ENCODE measurements at places on chromosomes 5 and 9.

- no peak for DNase-seq
These were observed 78.7 kb upstream of the UNC5A start for GRCh38 chr5:176731506-176732160.

DNA sequence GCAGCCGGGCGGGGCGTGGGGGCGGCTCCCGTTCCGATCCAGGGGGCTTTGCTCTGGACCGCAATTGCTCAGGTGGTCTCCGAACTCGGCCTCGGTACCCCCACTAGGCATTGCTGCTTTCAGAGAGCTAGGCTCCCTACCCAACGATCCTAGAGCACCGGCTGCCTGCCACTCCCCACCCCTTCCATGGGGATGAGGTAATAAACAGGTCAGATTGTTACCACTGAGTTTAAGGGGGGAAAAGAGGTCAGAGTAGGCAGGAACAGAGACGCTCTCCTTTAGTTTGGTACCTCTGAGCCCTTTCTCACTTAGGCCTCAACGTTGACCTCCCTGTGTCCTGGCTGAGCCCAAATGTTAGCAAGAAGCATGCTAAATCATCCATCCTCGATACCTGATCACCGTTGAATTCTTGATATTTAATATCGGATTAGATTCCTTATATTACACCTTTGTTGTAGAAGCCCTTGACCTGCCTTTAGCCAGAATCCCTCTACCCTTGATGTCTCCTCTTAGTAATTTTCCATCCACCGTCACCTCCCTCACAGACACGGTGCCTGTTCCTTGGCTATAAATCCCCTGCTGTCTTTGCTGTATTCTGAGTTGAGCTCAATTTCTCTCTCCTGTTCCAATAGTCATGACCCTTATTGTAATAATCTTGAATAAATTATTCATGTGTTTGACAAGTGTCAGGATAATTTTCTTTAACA is 588 bp upstream of the PLPP1 start:
- no peak for DNase-seq

GRCh38 chr5:123753937-123754891 is 242.2 kb downstream of the CSNK1G3 start:
- no peak for DNase-seq

- no peak for DNase-seq
These were observed 28.4 kb downstream of the GLRX start for GRCh38 chr5:95794070-95794516.

DNA sequence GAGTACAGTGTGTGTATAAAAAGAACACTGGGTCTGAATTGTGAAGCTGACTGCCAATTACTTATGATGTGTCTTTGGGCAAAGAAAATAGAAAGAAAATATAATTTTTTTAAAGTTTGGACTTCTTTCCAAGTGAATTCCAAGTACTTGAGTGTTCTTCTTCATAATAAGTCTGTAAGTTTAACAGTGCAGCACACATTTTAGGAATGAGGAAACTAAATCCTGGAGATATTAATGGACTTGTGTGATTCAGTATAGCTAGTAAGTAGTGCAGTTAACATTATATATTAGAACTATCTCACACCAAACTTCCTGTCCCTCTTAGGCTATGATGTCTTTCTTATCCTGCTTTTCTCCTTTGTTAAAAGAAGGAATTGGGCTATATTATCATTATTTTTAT is 1953.8 kb downstream of the MAT2B start:
- DNase-seq = no peak

DNA sequence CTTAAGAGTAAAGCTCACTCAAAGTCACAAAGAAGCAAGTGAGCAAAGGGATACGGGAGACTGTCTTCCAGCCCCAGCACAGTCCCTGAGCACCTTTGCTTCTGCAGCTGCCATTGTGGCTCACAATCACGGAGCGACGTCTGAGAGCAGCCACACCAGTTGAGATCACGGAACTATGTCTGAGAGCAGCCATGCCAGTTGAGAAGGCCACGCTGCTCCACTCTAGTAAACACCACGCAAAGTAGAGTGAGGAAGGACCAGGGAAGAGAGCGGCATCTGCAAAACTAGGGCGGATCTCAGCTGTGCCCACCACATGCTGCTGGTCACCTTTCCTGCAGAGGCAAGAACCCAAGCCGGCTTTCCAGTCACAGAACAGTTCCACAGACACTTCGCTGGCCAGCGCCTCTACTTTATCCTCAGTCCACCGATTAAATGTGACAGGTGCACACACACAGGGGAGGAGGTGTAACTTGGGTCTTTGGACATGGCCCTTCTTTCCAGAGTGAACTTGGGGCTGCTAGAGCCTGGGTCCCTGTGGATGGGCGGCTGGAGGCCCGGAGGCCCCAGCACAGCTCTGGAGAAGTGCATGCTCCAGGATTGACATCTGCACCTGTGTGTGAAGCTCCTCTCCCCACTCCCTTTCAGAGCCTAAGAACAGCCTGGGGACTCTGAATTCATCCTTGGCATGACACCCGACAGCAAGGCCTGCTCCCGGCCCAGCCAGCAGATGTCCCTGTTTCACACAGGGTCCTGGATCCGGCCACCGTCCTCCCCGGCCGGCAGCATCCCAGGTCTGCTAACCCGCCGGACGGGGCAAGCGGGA is 324.9 kb upstream of the IRX4 start:
- DNase-seq = no peak

- no peak for DNase-seq
These were observed 28.4 kb upstream of the KCNIP1 start for GRCh38 chr5:170475294-170476000.

DNA sequence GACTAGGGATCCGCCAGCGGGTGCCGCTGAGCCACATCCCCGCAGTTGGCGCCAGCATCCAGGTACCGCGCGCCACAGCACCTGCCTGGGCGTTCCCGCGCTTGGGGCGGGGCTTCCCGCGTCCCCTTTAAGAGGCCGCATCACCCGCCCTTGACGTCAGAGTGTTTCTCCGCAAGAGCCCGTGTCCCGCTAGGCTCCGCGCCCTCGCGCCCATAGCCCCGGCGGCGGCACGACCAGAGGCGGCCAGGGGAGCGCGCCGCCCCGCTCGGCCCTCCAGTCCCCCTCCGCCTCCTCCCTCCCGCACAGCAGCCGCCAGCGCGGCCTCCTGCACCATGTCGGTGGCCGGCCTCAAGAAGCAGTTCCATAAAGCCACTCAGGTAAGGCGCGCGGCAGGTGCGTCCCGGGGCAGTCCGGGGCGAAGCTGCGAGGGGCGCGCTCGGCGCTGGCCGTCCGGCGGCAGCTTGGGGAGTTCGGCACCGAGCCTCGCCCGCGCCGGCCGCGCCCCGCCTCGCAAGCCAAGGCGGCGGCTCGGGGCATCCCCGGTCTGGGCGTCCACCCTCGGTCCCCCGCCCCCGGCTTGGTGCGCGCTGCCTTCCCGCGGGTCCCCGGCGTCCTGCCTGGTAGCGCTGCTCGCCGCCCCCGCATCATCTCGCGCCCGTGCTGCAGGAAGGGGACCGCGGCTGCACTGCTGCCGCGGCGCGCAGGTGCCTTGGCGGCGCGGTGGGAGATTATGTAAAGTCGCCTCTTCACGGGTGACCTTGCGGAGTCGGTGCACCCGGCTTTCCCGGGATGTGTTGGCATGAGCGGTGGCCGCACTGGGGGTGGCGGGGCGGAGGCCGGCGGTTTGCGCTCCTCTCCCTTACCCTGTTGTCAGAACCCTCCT is at the start of gene SH3GL2:
Gene SH3GL2 (plus strand): TSS at position 156 of the 883 bp plus-strand sequence.
- no peak for DNase-seq

GRCh38 chr9:136690104-136690805 is 3.0 kb upstream of the AGPAT2 start:
- no peak for DNase-seq

DNA sequence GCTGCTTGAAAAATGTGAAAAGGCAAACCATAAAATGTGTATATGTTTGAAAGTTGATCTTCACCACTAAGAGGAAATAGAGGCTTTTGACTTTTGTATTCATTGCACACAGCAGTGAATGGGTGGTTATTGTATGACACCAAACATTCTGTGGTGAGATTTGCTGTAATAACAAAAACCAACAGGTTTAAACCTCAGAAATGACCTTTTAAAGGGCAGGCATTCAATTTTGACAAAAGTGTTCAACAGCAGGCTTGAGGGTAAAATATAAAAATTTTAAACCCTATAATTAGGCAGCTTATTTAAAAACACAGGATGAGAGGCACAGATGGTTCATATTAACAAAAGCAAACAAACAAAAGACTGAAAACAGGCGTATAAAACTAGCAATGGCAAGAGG is 128.1 kb upstream of the NUDT12 start:
- DNase-seq = no peak

GRCh38 chr9:136608348-136609159 is 54.2 kb upstream of the EGFL7 start:
- no peak for DNase-seq

GRCh38 chr9:17936365-17936764 is 357.5 kb downstream of the SH3GL2 start:
- no peak for DNase-seq

DNA sequence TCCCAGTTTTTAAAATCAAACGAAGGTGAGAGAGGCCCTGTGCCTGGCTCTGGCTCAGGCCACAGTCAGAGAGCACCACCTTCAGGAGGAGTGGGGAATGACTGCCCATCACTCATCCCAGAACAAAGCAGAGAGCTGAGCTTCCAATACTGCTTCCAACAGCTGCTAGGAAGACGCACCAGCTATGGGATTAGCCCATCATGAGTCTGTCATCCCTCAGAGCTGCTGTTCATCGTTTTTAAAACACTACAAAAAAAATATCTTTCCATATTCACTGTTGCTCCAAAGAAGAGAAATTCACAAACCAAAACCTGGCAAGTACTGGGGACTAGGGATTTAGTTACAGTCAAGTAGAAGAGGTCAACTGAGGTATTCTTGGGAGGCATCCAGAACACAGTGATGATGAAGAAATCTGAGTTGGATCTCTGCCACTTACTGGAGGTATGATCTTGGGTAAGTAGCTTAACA is 102.4 kb downstream of the CDK5RAP2 start:
- DNase-seq = no peak

GRCh38 chr5:53211799-53212198 is 102.2 kb upstream of the MOCS2 start:
- no peak for DNase-seq

DNA sequence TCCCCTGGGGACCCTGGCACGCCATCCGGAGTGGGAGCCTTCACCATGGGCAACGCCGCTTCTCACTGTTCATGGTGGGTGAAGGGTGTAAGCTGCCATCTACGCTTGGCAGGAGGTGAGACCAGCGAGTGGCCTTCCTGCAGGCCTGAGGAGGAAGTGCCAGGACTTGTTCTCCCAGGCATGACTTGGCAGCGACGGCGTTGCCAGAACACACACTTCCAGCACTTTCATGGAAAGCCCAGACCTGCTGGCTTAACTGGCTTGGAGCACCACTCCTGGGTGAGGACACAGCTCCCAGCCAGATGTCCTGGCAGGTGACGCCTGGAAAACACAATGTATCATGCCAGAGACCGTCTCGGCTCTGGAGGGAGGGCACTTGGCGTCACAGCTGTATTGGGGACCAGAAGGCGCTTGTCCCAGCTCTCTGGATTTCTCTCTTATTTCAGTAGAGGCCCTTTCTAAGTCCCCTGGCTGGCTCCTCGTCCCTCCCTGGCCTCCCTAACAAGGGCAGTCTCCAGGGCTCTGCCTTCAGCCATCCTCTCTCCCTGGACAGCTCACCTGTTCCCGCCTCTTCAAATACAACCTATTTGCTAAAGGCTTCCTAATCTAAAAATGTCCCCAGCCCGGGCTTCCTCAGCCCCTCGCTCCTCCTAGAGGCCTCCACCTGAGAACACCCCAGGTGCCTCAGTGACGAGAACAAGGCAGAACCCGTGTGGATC is 188.3 kb downstream of the OLFM1 start:
- no peak for DNase-seq

- no peak for DNase-seq
These were observed 24.8 kb downstream of the SARDH start for GRCh38 chr9:133713150-133713959.

DNA sequence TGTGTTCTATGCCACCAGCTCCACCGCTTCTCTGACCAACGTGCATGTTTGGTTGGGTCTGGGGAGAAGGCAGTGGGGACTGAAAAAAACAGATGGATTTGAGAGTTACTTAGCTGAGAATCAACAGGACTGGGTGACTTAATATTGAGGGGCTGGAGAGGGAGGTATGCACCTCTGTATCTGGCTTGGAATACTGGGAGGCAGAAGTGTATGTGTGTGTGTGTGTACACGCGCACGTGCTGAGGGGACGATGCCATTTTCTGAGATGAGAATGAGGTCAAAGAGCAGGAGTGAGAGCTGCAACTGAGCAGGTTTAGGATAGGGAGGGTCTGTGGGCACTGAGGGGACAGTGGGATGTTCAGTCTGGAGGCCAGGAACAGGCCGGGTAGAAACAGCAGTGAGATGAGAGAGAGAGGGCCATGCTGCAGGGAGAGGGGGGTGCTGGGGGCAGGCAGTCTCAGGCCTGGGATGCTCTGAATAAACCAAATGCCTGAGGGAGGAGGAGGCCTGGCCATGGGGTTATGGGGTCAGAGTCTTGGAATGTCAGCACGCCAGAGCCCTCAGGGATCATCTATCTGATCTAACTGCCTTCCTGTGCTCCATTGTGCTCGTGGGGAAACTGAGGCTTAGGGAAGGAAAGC is 14.0 kb downstream of the PDGFRB start:
- no peak for DNase-seq

- DNase-seq = no peak
These were observed 286.1 kb downstream of the ANXA1 start for GRCh38 chr9:73437758-73438157.

DNA sequence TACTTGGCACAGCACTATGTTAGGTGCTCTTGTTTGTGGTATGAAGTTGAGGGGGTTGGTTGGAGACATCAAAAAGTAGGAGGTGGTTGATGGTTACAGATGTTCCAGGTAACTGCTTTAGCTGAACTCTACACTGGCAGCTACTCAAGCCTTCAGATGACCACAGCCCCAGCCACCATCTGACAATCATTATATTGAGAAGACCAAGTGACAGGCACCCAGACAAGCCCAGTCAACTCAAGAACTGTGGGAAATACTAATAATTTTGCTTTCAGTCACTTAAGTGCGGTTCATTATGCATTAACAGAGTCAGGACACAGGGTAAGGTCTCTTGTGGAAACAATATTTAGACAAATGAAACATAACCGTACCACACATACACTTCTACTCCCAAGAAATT is 38.9 kb upstream of the SLIT3 start:
- DNase-seq = no peak

DNA sequence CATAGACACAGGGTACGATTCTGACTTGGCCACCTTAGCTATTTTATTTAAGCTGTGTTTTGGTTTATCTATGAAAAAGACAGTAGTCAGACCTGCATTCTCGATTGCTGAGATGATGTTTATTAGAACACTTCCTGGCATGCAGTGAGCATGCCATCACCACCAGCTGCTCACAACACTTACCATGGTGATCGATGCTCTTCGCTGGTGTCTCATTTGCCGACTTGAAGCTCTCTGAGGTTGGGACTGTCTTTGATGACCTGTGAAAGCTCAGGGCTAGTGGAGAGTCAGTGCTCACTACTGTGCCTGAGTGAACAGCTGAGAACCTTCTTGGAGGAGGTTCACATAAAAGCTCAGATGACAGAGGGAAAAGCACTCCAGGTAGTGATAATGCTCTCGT is 4.4 kb upstream of the C9orf153 start:
- DNase-seq = no peak

GRCh38 chr9:120872791-120873502 is 4.0 kb downstream of the PHF19 start:
- DNase-seq = no peak
